Activated CD4-positive, alpha-beta memory T cell treated with anti-CD3 and anti-CD28 coated beads, Interleukin-2, amount 10 ng/mL, durations not matched to agents 7 days and 5 days (primary cell): ENCODE measurements at places on chromosomes 7 and 10. TPM values are rescaled to one million over a fixed set of nuclear protein-coding genes. Genes with fewer than 3 reads are reported as not detected.

DNA sequence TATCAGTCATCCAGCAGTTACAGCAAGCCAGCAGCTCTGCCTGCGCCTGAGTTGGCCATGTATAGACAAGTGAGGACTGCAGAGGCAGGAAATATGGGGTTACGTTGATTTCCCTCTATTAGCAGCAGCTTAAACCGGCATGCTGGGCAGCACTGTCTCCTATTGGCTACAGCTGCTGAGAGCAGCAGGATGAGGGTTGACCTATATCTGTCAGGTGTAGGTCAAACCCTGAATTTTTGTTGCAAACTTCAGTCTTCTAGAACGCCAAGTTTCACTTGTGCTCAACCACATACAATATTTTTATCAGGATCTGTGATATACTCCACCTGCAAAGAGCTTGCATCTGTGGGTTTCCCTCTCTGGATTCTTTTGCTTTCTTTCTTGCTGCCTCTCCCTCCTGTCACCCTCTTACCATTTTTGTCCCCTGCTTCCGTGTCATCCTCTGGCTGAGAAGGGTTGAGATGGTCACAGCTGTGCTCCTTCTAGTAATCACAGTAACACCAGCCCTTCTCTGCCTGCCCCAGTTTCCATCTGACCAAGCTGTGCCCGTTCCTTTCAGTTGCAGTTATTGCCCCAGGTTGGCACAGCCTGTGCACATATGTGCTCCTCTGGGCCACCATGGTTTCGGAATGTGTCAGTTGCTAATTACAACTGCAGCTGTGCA, 23.8 kb upstream of the GLCCI1 start:
- peaks cover 3% of the 10 kb centered on the region for H3K36me3 ChIP-seq
- peak overlapping the region; percentile 71 for H3K4me3 ChIP-seq
- peaks cover 34% of the 10 kb centered on the region for H3K4me1 ChIP-seq
- DNase-seq, result peak; percentile 76
- peak overlapping the region; percentile 96 for H3K27ac ChIP-seq

HMX3 gene
- not detected for total RNA-seq

DEPP1 gene
- 1.2 TPM for total RNA-seq

DNA sequence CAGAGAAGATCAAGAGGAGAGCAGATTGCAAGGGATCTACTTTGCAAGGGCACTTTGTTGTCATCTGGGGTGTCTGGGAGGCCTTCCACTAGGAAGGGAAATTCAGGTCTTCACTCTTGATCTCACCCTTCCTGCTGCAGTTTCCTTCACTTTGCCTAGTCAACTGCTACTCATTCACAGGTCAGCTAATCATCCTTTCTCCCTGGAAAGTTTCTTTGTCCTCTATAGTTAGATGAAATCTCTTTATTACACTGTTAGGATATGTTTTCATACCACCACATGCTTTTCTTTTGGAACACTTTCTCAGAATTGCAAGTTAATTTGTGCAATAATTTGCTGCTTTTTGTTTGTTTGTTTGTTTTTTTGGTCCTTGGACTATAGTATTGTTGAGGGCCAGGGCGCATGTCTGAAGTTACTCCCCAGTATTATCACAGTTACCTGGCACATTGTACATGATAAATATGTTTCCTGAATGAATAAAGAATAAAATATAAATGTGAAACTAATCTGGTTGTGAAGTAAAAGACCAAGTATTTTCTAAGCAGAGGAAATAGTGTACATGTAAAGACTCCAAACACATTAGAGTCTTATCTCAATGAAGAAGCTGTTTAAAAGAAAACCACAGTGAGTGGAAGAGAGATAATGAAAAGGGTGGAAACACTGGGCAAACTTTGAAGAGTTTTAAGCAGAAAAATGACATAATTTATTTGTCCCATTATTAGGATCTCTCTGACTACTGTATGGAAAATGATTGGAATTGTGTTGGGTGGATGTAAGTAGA, 139.9 kb upstream of the DGKB start:
- no peak overlapping the region for H3K27ac ChIP-seq
- no peak overlapping the region for H3K4me3 ChIP-seq
- no peaks in the 10 kb centered on the region for H3K27me3 ChIP-seq
- H3K4me1 ChIP-seq, result no peaks in the 10 kb centered on the region

DNA sequence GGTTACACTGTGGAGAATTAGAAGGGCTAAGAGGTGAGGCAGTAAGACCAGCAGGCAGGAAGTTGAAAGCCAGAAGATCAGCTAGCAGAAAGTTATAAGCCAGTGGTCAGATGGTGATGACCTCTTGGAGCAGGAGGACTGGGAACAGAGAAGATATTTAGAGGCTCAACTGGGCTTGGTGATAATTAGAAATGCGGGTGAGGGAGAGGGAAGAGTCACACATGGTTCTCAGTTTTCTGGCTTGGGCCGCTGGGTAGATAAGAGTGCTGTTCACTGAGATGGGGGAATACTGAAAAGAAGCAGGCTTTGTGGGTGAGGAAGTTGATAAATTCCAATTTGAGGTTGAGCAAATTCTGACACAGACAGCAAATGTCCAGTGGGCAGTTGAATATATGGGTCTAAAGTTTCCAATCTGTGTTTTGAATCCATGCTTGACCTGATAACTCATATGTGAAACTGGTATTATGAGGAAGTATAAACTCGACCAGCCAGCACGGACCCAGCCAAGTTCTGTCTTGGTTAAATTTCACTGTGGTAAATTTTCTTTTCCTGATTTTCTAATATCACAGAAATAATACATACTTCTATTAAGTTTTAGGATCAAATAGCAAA, 22.7 kb downstream of the LSMEM1 start:
- DNase-seq, result no peak
- no peaks in the 10 kb centered on the region for H3K36me3 ChIP-seq
- no peak overlapping the region for H3K27ac ChIP-seq
- H3K4me3 ChIP-seq, result no peak overlapping the region

DNA sequence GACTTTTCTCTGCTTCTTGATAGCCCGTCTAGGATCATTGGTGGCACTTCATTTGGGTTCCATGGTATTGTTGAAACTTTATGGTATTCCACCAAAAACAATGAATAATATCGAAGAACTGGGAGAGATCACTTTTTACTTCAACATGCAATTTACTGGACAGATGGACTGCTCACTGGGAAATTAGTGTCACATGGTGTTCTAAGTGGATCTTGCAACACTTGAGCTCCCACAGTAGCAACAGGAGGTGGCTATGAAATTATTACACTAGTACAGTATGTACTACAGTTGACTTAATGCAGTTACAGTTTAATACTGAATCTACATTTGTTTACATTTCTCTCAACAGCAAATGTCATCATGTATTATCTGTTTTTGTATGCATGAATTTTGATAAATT, 997.3 kb downstream of the REEP3 start:
- H3K4me1 ChIP-seq, result no peaks in the 10 kb centered on the region
- no peak overlapping the region for H3K4me3 ChIP-seq
- H3K27ac ChIP-seq, result no peak overlapping the region
- H3K36me3 ChIP-seq, result no peaks in the 10 kb centered on the region
- no peak for DNase-seq

GRCh38 chr10:2882628-2883027, 184.7 kb upstream of the PFKP start:
- H3K4me3 ChIP-seq, result no peak overlapping the region
- H3K36me3 ChIP-seq, result no peaks in the 10 kb centered on the region
- H3K4me1 ChIP-seq, result no peaks in the 10 kb centered on the region
- H3K27me3 ChIP-seq, result peaks cover 11% of the 10 kb centered on the region
- no peak for DNase-seq
- H3K27ac ChIP-seq, result no peak overlapping the region

DNA sequence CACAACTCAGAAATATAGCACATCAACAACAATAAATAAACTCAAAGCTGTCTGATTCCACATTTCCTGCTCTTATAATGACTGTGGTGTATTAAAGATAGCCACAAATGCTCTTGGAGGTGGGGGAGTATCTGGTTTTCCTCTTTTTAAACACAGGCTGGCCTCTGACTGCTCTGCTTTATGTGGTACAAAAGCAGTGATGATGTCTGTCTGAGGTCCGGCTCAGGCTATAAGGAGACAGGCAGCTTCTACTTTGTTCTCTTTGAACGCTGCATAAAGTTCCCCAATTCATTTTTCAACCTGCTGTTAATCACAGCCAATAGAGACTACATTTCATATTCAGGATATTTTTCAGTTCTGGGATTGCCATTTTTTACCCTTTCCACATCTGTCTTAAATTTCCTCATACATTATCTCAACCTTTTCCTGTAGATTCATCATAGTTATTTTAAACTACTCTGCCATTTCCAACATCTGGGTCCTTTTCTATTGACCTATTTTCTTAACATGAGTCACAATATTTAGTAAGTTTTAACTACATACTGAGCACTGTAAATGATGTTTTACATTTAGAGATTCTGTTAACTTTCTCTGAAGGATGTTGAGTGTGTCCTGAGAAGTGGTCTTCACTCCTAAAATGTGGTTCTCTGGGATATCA, 64.9 kb downstream of the CRPPA start:
- H3K4me3 ChIP-seq, result no peak overlapping the region
- no peak for DNase-seq

DNA sequence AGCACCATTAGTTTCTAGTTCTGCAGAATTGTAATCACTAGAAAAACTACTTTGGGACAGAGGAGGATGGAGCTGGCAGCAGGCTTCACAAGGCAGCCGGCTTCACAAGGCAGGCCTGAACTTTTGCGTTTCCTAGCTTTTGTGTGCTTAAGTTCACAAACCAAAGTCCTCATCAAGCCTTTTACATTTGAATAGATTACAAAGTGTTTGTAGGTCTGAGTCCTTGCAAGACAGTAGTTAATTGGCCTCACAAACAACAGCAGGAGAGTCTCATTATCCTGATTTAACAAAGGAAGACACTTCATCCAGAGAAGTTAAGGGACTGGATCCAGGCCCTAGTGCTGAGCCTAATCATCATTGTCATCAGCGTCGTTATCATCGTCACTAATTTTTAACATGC, 147.8 kb upstream of the AUTS2 start:
- H3K27me3 ChIP-seq, result no peaks in the 10 kb centered on the region
- H3K27ac ChIP-seq, result no peak overlapping the region
- no peak overlapping the region for H3K4me3 ChIP-seq
- H3K36me3 ChIP-seq, result no peaks in the 10 kb centered on the region

DNA sequence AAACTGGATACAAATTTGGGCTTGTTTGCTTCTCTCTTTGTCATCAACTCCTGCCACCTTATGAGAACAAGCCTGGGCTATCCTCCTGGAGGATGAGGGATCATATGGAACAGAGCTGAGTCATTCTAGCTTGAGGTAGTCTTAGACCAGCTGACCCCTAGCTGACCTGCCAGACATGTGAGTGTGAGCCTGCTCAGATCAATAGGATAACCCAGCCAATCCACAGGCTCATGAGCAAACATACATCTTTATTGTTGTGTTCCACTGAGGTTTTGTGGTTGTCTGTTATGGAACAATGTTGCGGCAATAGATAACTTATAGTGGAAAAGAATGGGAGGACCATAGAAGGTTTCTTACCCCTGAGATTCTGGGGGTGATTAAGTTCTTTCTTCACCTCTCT, 54.5 kb upstream of the FAM180A start:
- DNase-seq, result no peak
- H3K27ac ChIP-seq, result no peak overlapping the region
- no peaks in the 10 kb centered on the region for H3K36me3 ChIP-seq
- H3K27me3 ChIP-seq, result peaks cover 3% of the 10 kb centered on the region
- peaks cover 5% of the 10 kb centered on the region for H3K4me1 ChIP-seq

CFAP46 gene
- not detected for total RNA-seq

- no peaks in the 10 kb centered on the region for H3K36me3 ChIP-seq
- no peaks in the 10 kb centered on the region for H3K27me3 ChIP-seq
- no peaks in the 10 kb centered on the region for H3K4me1 ChIP-seq
- no peak for DNase-seq
- H3K4me3 ChIP-seq, result no peak overlapping the region
These were observed 79.7 kb downstream of the VIPR2 start for GRCh38 chr7:159064816-159065510.

GRCh38 chr10:28008054-28008453, 9.2 kb upstream of the ODAD2 start:
- no peak for DNase-seq
- no peak overlapping the region for H3K4me3 ChIP-seq
- H3K36me3 ChIP-seq, result no peaks in the 10 kb centered on the region
- H3K27ac ChIP-seq, result no peak overlapping the region

AKR1C1 gene
- 0.85 TPM for total RNA-seq

GRCh38 chr10:23413629-23414089, 25.2 kb upstream of the OTUD1 start:
- peaks cover 24% of the 10 kb centered on the region for H3K4me1 ChIP-seq
- H3K27ac ChIP-seq, result no peak overlapping the region
- H3K36me3 ChIP-seq, result no peaks in the 10 kb centered on the region
- H3K4me3 ChIP-seq, result no peak overlapping the region
- peaks cover 3% of the 10 kb centered on the region for H3K27me3 ChIP-seq

PYROXD2 gene
- total RNA-seq, result 13.5 TPM

- H3K36me3 ChIP-seq, result no peaks in the 10 kb centered on the region
- H3K27me3 ChIP-seq, result no peaks in the 10 kb centered on the region
- H3K4me1 ChIP-seq, result no peaks in the 10 kb centered on the region
- no peak overlapping the region for H3K27ac ChIP-seq
- H3K4me3 ChIP-seq, result no peak overlapping the region
These were observed 54.8 kb upstream of the CALD1 start for GRCh38 chr7:134724606-134725005.

GRCh38 chr10:95133016-95133752, 60.9 kb upstream of the ACSM6 start:
- H3K27ac ChIP-seq, result no peak overlapping the region
- H3K27me3 ChIP-seq, result no peaks in the 10 kb centered on the region
- H3K4me3 ChIP-seq, result no peak overlapping the region
- peak; percentile 80 for DNase-seq
- no peaks in the 10 kb centered on the region for H3K4me1 ChIP-seq

CALCR gene
- not detected for total RNA-seq

DNA sequence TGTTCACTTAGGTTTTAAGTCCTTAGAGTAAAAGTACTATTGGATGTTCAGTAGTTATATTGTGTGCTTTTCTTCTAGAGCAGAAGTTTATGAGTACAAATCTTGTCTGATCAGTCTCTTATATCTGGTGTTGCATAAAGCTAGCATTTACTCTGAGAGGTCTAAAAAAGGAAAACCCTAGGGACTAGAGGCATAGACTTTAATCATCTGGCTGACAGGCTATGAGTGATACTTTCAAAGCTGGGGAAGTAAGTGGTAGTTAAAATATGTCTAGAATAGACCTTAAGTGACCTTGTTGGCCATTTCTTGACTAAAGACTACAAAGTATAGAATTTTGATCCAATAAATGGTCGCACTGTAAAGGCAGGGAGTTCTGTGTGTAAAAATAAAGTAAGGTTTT, 32.9 kb upstream of the PHYHIPL start:
- no peak overlapping the region for H3K4me3 ChIP-seq
- no peaks in the 10 kb centered on the region for H3K27me3 ChIP-seq

DNA sequence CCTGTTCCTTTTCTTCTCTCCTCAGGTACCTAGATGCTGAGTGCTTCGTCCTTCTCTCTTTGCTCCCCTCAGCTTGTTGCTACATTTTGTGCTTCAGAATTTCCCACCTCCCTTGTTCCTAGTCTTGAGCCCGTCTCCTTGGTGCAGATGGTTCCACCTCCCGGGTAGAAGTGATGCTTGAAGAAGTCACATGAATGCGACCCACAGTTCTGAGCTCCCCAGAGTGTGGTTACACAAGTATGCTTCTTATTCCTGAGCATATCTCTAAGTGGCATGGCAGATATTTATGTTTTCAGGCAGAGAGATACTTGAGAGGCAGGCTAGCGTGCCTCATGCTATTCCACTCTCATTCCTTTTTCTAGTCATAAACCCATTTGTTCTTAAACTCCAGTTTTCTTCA, 34.0 kb downstream of the INPP5F start:
- peaks cover 3% of the 10 kb centered on the region for H3K4me1 ChIP-seq
- no peak overlapping the region for H3K4me3 ChIP-seq
- H3K27ac ChIP-seq, result no peak overlapping the region
- H3K27me3 ChIP-seq, result no peaks in the 10 kb centered on the region

DRGX gene
- total RNA-seq, result not detected

KAZALD1 gene
- total RNA-seq, result 0.35 TPM
